ENCODE measurements at places on chromosomes 13 and 19.
A peak's percentile ranks its signal among the peaks of the same experiment; 100 is the strongest.

DNA sequence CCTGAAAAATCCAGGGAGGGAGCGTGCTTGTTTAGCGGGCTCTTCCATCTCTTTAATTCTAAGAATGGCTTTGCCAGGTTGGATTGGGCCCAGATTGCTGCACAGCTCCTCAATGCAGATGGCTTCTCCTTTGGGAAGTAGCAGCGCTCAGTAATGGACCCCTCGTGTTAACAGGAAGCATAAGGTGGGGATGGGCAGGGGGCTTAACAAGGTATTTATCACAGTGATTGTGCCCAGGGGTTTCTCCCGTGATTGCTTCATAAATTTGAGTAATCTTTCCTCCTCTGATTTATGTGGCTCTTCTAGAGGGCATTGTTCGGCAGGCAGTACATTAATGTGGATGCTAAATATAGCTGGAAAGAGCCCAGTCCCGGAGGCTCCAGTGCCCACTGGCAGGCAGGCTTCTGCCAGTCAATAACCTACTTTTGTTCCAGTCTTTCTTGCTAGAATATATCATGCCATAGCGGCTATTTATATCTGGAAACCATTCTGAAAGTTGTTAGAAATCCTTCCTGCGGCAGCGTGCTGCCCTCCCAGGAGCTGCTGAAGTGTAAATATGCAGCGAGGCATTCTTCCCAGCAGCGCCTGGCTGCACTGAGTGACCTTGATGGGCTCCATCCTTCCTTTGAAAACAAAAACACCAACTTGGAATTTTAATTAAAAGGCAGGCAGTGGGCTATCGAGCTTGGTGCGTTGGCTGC lies 65.0 kb downstream of the FGF9 start:
- DNase-seq = no peak

DNA sequence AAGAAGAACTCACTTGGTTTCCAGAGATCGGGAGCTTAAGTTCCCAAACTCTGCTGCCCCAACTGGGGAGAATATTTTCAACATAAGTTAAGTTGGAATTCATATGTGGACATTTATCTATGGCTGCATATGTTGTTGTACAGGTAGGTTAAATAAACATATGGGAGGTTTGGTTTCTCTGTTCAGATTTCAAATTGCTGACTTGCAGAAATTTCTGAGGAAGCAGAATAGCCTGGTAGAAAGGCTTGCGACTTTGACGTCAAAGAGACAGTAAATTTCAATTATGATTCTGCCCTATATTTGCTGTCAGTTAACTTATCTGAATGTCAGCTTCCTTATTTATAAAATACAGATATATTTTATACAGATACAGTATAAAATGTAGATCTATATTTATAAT lies 40.0 kb upstream of the TPP2 start:
- no peak for DNase-seq

DNA sequence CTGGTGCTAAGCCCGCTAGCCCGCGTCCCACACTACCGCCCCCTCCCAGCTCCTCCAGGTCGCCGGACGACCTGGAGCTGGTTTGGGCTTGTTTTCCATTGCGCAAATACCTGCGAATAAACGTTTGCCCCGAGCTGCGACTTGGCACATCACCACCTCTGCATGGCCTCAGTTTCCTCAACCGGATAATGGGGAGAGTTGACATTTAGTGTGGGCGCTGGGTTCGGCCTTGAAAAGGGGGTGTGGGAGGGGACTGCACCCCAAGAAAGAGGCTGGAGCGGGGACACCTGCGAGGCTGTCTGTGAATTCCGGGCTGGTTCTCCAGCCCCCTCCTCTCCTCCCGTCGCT lies 11.0 kb upstream of the JUND start:
- DNase-seq = no peak

- DNase-seq = no peak
Observed at GRCh38 chr13:110921209-110921608, 6.3 kb upstream of the ANKRD10 start.

DNA sequence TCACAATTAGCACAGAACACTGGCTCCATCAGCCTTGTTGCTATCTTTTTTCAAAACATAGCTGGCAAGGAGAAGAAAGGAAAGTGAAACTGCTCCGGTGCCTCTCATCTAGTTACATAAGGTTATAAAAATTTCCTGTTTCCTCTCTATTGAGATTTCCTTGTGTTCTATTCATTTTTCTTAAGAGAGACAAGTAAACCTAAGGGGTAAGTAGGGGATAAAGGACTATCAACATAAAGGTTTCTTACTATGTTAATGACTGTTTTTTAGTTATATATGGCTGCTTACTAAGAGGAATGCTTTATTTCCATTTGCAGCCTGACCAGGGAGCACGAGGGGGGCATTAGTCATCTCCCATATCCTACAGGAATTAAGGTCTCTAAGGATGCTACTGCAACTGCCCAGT lies 73.2 kb upstream of the MLNR start:
- no peak for DNase-seq

DNA sequence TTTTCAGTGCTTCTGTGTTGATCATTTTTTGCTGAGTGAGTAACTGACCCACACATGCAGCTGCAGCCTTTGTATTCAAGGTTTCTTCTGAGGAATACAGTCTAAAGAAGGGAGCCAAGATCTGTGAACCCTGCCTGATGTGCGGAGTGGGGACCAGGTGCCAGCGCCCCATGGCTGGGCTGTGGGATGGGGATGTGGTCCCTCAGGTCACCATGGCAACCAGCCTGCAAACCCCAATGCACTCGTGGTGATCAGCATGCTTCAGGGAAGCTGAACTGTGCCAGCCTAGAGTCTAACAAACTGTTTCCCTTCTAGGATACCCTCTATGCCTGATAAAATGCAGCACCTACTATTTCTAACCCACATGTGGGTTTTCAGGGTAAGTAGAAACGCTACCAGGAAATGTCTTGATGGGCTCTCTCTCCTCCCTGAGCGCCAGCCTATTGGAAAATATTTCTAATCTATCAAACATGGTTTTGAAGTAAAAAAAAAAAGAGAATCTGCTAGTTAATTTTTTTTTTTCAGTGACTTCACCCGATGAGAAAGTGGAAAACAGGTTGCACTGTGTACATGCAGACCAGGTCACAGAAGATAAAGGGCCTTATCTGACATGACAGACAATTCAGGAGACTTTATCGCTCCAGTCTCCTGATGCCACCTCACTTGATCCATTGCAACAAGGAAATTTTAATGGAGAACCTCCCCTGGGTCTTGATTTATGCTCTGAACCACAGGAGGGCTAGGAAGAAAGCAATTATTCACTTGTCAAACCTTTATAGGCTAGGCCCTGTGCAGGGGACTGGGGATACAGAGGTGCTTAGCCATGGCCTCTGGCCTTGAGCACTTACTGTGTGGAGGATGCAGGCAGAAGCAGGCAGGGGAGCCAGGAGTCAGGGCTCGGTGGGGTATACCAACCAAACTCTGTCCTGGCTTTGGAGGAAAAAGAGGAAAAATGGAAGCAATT lies 51.1 kb downstream of the RASL11A start:
- DNase-seq = no peak

GRCh38 chr13:31355001-31355400 lies 155.2 kb downstream of the B3GLCT start:
- DNase-seq = no peak

DNA sequence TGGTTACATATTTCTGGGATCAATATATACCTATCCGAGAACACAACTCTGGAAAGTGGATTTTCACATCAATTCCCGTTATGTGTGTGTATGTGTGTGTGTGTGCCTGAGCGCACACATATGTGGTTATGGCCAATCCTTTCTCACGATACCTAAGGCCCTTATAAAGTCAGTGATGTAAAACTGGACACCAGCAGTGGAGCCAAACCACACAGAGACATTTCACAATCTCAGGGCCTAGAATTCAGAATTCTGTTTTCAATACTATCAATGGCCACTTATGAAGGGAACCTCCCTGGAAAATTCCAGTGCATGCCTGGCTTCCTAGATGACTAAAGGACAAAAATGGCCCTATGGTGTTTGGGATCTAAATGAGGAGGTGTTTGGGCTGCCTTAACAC lies 187.3 kb upstream of the UBL3 start:
- DNase-seq = no peak

GRCh38 chr13:33870046-33870668 lies 52.2 kb downstream of the RFC3 start:
- DNase-seq = no peak

GRCh38 chr13:84912720-84913119 lies 886.5 kb downstream of the SLITRK6 start:
- no peak for DNase-seq

- peak; percentile 93 for DNase-seq
Observed at GRCh38 chr19:48837051-48837524, 797 bp upstream of the HSD17B14 start.

- DNase-seq = no peak
Observed at GRCh38 chr13:106484084-106484483, 51.4 kb downstream of the EFNB2 start.

- DNase-seq = peak; percentile 12
Observed at GRCh38 chr19:52398081-52398441, 412 bp downstream of the ZNF528 start.

DNA sequence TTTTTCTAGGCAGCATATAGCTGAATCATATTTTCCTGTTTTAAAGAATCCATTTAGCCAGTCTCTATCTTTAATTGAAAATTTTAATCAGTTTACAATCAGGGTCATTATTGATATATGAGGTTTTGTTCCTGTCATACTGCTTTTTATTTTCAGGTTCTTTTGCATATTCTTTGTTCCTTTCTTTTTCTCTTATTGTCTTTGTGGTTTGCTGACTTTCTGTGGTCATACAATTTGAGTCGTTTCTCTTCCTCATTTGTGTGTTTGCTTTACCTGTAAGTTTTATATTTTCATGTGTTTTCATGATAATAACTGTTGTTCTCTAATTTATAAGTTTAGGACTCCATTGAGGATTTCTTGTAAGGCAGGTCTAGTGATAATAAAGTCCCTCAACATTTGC lies 812.6 kb downstream of the DACH1 start:
- DNase-seq = no peak

GRCh38 chr19:9727644-9728043 lies 40.9 kb downstream of the ZNF846 start:
- no peak for DNase-seq

DNA sequence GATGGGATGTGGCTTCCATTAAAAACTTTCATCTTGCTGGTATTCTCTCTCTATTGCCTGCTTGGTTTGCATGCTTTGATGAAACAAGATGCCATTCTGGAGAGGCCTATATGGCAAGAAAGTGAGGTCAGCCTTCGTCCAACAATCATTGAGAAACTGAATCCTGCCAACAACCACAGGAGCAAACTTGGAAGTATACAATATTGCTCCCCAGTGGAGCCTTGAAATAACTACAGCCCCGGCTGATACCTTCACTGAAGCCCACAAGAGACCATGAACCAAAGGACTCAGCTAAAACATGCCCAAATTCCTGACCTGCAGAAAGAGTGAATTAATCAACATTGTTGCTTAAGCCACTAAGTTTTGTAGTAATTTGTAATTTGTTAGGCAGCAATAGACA lies 82.5 kb upstream of the FGF14 start:
- DNase-seq = no peak

- DNase-seq = no peak
Observed at GRCh38 chr13:113361406-113361805, 2.5 kb downstream of the GRTP1 start.

DNA sequence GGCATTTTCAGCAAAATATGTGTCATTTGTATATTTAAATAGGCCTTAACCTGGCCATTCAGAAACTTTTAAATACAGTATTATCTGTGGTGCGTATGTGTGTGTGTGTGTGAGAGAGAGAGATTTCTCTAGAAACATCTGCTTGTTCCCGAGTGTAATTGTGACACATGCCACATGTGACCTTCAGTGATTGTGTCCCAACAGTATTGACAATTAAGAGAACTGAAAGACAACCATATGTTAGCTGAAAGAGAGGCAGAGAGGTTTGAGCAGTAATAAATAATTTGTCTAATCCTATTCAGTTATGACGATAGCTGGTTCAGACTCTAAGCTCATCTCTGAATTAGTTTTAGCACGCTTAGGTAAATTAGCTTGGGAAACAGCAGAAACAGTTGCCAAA lies 1503.1 kb downstream of the PCDH9 start:
- no peak for DNase-seq

GRCh38 chr19:8377598-8377997 lies 12.6 kb upstream of the RAB11B start:
- DNase-seq = no peak

DNA sequence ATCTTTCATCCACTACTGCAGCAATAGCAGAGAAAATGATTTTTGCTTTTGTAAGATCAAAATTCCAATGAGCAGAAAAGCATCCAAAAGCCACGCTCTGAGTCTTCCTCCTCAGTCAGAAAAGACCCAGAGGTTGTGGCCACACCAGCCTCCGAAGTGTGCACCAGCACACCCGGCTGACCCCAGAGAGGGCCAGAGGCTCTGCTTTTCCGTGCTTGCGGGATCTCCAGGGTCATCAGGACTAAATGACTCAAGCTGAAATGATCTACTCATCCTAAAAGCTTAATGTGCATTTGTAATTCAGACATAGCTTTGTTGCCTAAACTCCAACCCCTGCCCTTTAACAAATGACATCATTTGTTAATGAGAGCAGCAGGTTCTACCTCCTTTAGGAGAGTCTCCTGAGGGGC lies 16.5 kb downstream of the RXFP2 start:
- DNase-seq = no peak

GRCh38 chr13:30734439-30734838 lies 904 bp upstream of the ALOX5AP start:
- no peak for DNase-seq

- DNase-seq = no peak
Observed at GRCh38 chr19:55319785-55320184, 5.4 kb downstream of the TMEM150B start.

DNA sequence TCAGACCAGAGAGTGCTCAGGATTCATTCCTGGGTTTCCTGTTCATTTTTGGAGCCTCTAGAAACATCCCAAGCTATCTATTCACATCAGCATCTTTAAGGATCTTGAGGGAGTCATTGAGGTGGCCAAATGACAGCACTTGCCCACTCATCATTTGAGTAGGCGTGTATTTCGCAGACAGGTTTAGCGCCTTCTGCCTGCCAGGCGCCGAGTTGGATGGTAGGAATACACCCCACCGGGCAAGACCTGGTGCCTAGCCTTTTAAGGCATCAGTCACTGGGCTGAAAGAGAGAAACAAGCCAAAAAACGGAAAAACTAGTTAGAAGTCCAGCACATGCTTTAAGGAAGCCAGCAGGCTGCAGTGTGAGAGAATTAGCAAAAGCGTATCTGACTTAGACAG lies 33.8 kb downstream of the PEX11G start:
- DNase-seq = no peak

DNA sequence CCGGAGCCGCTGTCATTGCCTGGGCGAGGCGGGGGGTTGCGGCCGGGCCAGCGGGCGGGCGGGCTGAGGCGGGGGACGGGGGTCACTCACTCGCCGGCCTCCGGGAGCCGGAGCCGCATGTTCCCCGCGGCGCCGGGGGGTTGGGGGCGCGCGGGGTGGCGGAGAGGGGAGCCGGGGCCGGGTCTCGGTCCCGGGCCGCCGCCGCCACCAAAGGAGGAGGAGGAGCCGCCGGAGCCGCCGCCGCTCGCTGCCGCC lies 149 bp downstream of the MED26 start:
- DNase-seq = no peak

GRCh38 chr13:73952648-73953047 lies 181.6 kb downstream of the KLF12 start:
- no peak for DNase-seq

All from GM12891 (cell line).